Stimulated activated CD4-positive, alpha-beta T cell treated with anti-CD3 and anti-CD28 coated beads, Interleukin-2, amount 100 ng/mL, for 24 hours (primary cell): ENCODE measurements at places on chromosomes 1 and 21.

DNA sequence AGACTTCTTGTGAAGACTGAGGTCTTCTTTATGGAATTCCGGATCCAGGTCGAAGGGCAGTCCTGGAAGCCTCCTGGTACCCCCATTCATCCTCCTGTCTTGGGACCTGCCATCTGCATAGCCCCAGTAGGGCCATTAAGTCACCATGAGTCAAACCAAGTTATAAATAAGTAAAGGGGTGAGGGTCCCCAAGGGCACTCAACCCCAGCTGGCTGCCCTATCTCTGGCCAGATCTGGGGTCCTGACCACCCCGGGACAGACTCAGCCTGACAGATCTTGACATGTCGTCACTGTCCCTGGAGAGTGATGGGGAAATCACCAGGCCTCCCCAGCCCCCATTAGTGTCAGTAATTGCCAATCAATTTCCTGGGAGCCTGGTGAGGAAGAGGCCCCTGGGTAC lies 108.7 kb downstream of the EPHB2 start:
- DNase-seq: no peak

- no peak for DNase-seq
These were observed 47.4 kb upstream of the ENAH start for GRCh38 chr1:225700164-225700821.

GRCh38 chr1:92934395-92935378 lies 26.6 kb downstream of the DIPK1A start:
- DNase-seq: no peak

- no peak for DNase-seq
These were observed 693.7 kb downstream of the MATN1 start for GRCh38 chr1:30029677-30030076.
